ENCODE measurements at places on chromosomes 5 and 9.

GRCh38 chr9:134443174-134444037, 117.2 kb downstream of the RXRA start:
- peak; percentile 82 for DNase-seq

DNA sequence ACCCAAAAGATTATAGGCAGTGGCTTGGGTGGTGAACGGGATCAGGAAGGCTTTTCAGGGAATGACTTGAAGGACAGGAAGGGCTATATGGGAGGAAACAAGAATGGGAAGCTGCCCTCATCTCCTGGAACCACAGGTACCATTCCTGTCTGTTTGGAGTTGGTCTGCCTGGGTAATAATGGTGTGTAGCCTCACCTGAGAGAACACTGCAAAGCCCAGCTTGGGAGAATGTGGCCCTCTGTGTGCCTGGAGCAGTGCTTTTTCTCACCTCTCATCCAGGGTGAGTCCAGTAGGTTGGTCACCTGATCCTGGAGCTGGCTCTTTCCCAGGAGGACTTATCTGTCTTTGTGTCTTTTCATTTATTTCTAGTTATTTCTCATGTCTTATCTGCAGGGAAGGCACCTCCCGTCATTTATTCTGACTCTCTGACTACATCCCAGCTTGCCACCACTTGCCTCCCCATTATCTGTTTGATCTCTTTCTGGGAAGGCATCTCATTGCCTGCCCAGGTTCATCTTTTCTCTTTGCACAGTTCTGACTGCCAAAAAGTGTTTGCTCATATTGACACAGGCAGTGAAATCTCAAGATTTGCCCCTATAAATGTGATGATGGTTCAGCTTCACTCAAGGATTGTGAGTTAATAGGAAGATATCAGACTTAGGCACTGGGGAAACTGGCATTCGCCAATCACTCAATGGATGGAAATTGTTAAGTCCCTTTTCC, 22.5 kb upstream of the OR2S2 start:
- no peak for DNase-seq

GRCh38 chr5:66896171-66896570, 300.0 kb downstream of the MAST4 start:
- no peak for DNase-seq

DNA sequence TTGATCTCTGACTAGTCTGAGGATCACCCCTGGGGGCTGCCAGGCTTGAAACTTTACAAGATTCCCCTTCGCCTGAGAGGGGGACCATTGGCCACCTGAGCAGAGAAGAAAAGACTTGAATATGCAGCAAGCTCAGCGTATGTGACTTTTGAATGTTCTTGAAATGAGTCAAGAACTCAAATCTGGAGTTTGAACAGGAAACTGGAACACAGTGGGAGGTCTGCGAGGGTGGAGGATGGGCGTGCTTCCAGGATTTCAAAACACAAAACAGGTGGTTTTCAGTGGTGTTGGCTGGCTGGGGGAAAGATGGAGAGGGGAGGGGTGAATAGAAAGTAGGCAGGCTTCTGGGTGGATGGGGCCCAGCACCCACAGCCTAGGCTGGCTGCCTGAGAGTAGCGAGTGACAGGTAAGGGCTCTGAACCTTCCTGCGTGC, 40.6 kb downstream of the TMEM174 start:
- DNase-seq = no peak

DNA sequence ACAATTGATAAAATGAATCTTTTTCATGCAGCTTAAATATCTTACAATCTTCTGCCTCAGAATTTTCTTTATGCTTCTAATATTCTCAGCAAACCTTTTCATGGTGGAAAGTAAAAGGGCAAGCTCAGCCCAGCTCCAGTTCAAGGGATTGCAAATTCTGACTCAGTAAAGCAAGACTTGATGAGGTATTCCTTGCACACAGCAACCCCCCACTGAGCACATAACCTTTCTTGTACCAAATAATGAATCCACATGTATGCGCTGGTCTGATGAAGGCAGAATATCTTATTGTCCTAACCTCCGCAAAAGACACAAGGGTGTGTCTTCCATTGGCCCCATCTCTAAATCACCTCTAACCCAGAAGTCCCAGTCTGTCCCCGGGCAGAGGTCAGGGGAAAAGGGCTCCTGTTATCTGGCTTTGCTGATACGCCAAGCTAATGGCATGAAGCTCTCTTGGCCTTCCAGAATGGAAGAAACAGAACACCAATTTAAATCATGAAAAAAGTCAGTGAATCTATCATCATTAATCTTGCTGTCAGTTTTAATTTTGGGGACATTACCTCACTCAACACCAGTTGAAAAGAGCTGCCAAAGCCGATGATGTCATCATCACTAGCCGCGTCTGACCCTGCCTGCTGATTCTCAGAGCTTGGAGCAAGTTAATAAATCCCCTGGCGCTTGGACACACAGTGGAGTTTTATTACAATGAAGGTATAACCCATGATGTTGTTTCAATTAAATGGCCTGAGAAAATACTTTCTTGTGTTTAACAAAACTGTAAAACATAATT, 592.5 kb upstream of the CLINT1 start:
- no peak for DNase-seq

DNA sequence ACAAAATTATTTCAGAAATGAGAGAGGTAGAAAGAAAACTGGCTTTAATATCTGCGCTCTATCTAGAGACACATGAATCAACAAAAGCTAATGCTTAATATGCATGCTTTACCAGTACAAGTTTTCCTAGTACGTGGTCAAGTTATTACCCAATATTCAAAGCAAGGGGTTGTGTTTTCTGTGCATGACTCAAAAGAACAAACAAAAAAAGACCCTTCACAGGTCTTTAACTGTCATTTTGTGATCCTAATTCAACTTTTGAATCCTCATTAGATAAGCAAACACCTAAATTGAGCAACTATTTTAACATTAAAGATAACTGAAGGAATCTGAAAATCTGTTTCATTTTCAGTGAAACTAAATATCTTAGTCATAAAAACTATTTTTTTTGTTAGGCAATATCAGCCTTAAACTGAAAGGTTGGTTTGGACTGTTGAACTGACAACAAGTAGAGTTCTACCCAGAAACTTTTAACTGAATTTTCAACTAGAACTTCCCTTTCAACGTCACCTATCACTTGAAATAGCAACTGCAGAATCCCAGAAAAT, 12.5 kb downstream of the ST8SIA4 start:
- no peak for DNase-seq

DNA sequence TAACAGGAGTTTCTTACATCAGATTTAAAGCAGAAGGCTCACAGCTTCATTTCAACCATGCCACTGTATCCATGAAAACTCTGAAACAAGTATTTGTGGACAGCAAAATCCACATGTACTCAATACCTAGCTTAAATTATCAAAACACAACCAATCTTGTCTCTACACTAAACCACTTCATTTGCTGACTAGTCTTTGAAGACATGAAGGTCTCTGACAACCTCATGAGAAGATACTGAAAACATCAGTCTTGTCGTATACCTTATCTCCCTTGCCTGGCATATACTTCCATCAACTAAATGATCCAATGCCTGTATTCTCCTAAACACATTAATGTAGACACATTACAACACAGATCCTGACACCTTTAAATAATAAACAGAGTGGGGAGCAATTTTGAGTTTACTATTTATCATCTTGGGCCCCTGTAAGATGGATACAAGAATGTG, 2.9 kb downstream of the RPS23 start:
- DNase-seq = no peak

- DNase-seq = peak; percentile 54
Measured at GRCh38 chr5:95781101-95781583, 41.4 kb downstream of the GLRX start.

DNA sequence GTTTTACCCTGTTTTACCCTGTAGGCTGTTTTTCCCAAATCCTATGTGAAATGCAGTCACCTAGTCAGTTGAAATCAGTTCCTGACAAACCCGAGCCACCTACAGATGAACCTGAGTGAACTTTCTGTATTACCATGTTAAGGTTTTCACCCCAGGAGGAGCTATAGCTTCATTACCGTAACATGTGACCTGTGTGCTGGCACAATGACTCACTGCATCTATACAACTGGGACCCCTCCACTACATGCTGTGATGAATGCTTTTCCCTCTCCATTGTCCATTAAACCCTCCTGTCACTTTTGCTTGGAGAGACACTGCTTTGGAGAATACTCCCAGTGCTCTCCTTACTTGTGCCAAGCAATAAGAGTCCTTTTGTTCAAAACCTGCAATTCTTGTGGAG, 1974.8 kb downstream of the EFNA5 start:
- no peak for DNase-seq

DNA sequence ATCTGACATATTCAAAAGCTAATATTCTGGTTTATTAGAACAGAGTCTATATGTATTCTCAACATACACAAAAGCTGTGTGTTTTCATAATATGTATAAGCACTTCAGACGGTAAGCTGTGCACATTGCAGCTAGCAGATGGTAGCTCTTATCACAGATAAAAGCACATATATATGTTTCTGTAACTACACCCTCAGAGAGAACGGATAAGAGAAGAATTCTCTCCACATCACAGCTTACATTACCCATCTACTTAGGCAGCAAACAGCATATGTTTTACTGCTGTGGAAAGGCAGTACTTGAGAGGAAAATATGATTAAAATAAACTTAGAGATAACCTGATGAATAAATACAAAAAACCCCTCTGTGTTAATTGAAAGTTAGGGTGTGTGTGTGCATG, 450.9 kb upstream of the ZNF608 start:
- DNase-seq = no peak

DNA sequence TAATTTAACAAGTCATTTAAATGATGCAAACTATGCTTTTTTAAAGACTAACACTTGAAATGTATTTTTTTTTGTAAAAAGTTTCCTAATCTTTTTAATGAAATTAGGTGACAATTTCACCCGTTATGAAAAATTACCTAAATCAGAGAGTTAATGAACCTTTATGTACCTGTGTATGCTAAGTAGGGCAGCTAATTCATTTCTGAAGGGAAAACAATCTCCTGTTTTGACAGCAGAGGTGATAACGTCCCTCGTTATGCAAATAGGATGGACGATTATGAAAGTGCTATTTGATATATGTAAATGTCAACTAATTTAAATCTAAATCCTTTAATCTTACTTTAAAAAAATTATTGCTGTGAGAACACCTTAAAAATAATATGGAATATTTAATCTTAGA, 58.8 kb downstream of the MEF2C start:
- no peak for DNase-seq

GRCh38 chr5:14977058-14977685, 105.6 kb upstream of the ANKH start:
- no peak for DNase-seq

DNA sequence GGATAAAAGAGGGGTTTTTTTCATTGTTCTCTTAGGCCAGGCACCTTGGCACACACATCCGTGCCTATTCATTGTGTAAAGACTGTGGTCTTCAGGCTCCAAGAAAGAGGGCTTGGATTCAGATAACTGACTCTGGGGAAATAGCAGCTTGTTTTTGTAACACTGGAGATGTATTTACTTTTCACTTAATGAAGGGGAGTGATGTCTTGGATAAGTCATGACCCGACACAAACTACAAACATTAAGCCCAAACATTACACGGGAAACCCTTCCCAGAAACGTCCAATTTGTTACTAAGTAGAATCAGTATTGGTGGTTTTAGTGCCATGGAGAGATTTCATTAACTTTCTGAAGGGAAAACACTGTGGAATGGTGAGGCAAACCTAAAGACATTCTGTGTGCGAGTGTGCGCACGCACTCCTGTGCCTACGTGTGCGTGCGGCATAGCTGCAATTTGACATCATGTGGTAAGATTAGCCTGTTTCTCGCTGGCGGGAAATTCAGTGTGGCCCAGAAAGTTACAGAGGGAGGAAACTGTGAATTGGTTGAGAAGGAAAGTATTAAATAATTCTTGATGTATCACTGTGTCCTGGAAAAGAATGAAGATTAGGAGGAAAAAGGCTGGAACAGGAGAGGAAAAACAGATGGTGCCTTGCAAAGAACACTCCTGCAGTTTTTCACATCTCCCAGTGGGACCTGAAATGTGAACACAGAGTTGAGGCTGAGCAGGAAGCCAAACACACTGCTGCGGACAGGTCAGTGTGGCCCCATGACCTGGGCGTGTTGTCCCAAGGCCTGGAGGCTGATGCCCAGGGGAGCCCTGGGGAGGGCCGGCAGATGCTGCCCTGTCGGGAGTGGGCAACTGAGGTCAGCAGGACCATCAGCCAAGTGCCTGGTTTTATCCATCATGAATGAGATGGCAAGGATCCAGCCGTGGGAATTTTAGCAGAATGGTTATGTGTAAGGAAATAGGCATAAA, 108.5 kb downstream of the GAS1 start:
- DNase-seq = no peak

- no peak for DNase-seq
Measured at GRCh38 chr5:153096381-153096780, 394.1 kb upstream of the GRIA1 start.

DNA sequence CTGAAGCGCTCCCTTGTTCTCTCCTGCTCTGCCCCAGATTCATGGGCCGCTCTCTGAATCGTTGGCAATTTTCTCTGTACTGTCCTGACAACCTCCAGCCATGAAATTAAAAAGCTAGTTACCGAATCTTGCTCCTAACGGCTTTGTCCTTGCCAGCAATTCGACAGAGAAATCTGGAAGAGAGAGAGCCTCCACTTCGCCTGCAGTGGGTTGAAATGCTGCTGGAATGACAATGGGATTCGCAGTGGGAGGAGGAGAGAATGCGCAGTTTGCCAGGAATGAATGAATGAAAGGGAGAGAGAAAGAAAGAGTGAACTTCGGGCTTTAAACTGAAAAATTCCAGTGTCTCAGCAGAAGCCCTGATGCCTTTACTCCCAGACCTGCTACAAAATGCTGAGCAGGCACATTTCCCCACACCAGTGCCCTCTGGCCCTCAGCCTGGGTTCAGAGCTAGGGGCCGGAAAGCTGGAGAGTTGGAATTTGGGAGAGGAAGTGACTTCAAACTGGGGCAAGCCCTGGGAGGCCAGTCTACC, 11.5 kb upstream of the BOD1 start:
- DNase-seq = no peak

- no peak for DNase-seq
Measured at GRCh38 chr9:79535534-79535933, 36.2 kb upstream of the TLE4 start.

DNA sequence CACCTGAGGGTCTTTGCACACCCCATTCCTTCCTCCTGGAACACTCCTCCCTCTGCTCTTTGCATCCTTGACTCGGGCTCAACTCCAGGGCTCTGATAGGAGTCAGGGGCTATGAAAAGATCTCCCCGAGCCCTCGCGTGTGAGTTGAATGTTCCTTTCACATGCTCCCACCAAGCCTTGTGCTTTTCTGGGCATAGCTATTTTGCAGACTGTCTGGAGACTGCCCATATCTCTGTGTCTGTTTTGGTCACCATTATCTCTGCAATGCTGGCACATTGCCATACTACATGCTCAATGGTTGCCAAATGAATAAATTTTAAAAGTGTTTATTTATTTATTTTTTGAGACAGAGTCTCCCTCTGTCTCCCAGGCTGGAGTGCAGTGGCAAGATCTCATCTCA, 56.9 kb upstream of the PLPP1 start:
- no peak for DNase-seq

GRCh38 chr5:122101636-122102285, 23.7 kb upstream of the LOX start:
- DNase-seq = no peak
